SHP77 (cell line): ENCODE measurements at places on chromosomes 2 and 18.

DNA sequence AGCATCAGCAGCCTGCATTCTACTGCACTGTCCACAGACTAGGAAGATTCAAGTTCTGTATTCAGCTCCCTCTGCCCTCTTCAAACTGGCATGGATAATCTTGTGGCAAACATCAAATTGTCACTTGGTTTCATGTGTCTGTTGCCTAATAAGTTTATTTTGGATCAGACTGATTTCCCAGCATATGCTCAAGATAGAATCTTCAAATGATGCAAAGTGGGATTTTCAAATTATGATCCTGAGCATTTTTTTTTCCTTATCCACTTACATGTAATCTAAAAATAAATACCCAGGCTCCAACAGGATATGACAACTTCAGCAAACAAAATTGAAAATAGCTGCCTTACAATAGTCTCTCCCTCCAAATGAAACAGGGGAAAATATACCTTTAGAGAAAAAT is 160.9 kb upstream of the VRK2 start:
- no peak for DNase-seq

- DNase-seq, result no peak
These were observed 1.0 kb upstream of the TUBB6 start for GRCh38 chr18:12306752-12307700.

DNA sequence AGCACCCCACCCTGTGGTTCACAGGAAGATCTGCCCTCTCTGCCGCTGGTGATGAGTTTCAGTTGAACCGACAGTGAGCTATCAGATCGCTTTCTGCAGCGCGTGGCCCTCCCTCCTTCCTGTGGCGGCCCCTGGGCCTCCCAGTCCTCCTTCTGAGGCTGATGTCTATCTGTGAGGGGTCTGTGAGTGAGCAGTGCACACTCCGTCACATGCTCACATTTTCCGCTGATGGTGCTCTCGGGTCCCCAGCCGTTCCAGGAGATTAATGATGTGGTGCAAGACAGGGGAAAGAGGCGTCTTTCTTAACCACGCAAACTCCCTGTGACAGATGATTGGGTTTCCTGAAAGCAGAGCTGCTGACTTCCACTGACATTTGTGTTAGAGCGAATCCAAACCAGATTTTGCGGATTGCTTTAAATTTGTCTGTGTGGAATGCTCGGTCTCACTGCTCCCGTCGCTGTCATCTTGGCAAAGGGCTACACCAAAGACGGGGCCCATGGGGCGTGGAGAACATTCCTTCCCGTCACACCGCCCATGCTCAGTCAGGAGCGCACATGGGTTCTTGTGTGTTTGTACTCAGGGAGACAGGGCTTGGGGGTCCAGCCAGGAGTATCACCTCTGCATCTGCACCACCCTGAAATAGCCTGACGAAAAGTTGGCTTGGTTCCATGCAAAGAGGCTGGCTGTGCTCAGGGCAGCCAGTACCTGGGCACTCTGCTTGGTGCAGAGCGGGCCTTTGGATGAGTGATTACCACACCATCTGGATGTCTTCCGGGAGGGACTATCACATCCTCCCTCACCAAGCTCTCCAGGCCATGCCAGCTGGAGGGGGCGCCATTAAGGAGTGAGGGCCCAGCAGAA is 154.7 kb upstream of the HS6ST1 start:
- no peak for DNase-seq

- DNase-seq, result no peak
These were observed 1071.9 kb upstream of the CHAC2 start for GRCh38 chr2:52695731-52696130.
